Endodermal cell (in vitro differentiated cells): ENCODE measurements at places on chromosomes 5 and 9.

- no peak overlapping the region for H3K27ac ChIP-seq
- H3K4me1 ChIP-seq = peaks cover 7% of the 10 kb centered on the region
- H3K36me3 ChIP-seq = no peaks in the 10 kb centered on the region
- H3K27me3 ChIP-seq = no peaks in the 10 kb centered on the region
- no peak overlapping the region for H3K4me3 ChIP-seq
Observed at GRCh38 chr9:114937516-114937915, 7.1 kb upstream of the TNFSF8 start.

GRCh38 chr9:88025411-88026117, 51.2 kb upstream of the CDK20 start:
- no peaks in the 10 kb centered on the region for H3K4me1 ChIP-seq
- peak; percentile 60 for DNase-seq
- H3K36me3 ChIP-seq = no peaks in the 10 kb centered on the region
- no peaks in the 10 kb centered on the region for H3K27me3 ChIP-seq
- no peak overlapping the region for H3K4me3 ChIP-seq

GRCh38 chr9:10168241-10168640, 444.6 kb downstream of the PTPRD start:
- no peaks in the 10 kb centered on the region for H3K27me3 ChIP-seq
- DNase-seq = no peak
- no peak overlapping the region for H3K27ac ChIP-seq
- H3K36me3 ChIP-seq = no peaks in the 10 kb centered on the region

DNA sequence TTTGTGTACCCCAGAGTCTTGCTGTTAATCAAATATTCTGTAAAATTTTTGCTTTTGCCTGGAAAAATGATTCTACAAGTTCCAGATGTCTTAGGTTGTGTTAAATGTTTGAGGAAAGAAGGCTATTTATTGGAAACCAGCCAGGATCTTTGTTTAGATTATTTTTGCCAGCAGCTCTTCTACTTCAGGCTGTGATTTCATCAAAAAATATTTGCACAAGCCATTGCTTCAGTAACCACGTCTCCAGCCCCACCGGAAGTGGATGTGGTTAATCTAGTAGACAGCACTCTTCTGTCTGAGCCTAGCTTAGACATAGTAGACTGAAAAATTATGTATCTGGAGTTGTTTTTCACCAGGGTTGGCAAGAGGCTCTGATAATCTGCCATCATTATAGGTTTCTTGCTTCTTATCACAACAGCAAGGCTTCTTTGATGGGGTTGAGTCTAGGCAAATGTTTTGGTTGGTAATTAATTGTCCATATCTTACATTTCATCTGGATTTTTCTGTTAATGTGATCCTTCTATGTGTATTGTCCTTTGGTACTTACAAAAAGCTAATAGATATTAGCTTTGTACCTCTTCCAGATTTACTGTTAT, 17.1 kb downstream of the KCTD16 start:
- no peak for DNase-seq
- H3K4me1 ChIP-seq = peaks cover 7% of the 10 kb centered on the region
- no peaks in the 10 kb centered on the region for H3K36me3 ChIP-seq
- no peak overlapping the region for H3K27ac ChIP-seq
- H3K4me3 ChIP-seq = no peak overlapping the region

DNA sequence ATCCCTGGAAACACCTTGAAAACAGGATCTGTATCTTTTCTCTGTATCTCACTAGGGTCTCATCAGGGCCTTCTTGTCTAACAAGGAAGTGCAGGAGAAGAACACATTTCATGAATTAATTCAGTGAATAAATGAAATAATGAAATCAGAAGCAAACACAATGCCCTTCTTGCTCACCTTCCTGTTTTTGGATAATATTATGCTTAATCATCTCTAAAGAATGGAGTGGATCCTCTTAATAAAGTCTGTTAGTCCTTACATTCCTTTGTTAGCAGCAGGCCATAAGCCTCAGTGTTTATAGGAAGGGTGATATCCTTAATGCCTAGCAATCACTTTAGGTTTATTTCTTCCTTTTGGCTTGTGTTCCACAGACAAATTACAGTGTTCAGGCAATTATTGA, 837.1 kb upstream of the SEMA6A start:
- H3K27ac ChIP-seq = no peak overlapping the region
- no peaks in the 10 kb centered on the region for H3K27me3 ChIP-seq
- H3K4me3 ChIP-seq = no peak overlapping the region
- DNase-seq = no peak
- no peaks in the 10 kb centered on the region for H3K36me3 ChIP-seq

GRCh38 chr5:151072630-151073025, 8.2 kb downstream of the TNIP1 start:
- H3K27me3 ChIP-seq = no peaks in the 10 kb centered on the region
- H3K4me3 ChIP-seq = no peak overlapping the region
- no peak overlapping the region for H3K27ac ChIP-seq
- H3K36me3 ChIP-seq = no peaks in the 10 kb centered on the region
- H3K4me1 ChIP-seq = peaks cover 8% of the 10 kb centered on the region
- DNase-seq = no peak
